ENCODE measurements at places on chromosomes 7 and 10.

GRCh38 chr10:97861097-97861750, 11.6 kb downstream of the GOLGA7B start:
- no peak for DNase-seq

DNA sequence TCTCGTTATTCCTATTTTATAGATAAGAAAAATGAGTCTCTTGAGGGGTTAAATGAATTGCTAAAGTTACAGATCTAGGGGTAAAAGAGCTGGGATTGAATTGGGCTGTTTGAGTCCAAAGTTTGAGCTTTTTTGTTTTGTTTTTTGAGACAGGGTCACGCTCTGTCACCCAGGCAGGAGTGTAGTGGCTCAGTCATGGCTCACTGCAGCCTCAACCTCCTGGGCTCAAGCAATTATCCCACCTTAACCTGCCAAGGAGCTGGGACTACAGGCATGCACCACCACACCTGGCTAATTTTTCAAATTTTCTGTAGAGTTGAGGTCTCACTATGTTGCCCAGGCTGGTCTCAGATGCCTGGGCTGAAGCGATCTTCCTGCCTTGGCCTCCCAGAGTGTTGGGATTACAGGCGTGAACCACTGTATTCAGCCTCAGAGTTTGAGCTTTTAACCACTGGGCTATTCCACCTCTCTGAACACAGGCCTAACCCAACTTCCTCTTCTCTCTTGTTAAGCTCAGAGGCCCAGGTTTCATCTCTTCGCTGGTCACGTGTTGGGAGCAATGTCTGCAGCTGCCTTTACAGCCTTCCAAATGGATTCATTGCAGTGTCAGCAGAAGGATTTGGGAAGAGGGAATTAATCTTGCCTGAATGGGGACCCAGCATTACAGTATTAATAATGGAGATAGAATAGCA, 8.0 kb downstream of the SUFU start:
- no peak for DNase-seq

- no peak for DNase-seq
These were observed 35.3 kb downstream of the FOXL3 start for GRCh38 chr7:325051-325798.

DNA sequence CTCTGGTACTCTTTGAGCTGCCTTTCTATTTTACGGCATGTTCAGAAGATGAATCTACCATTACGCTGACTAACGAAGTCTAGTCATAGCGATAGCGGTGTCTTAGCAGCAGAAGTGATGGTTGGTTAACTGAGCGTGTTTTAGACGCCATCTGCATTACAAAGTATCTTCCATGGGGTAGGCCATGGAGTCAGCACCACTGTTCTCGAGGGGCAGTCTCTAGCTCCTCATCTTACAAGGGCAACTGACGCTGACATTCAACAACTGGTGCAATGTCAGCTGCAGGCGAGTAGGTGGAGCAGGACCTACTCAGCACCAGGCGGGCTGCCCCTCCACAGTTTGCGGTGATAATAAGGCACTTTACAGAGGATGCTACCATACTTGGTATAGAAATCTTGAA, 88.7 kb downstream of the ADARB2 start:
- DNase-seq: no peak

DNA sequence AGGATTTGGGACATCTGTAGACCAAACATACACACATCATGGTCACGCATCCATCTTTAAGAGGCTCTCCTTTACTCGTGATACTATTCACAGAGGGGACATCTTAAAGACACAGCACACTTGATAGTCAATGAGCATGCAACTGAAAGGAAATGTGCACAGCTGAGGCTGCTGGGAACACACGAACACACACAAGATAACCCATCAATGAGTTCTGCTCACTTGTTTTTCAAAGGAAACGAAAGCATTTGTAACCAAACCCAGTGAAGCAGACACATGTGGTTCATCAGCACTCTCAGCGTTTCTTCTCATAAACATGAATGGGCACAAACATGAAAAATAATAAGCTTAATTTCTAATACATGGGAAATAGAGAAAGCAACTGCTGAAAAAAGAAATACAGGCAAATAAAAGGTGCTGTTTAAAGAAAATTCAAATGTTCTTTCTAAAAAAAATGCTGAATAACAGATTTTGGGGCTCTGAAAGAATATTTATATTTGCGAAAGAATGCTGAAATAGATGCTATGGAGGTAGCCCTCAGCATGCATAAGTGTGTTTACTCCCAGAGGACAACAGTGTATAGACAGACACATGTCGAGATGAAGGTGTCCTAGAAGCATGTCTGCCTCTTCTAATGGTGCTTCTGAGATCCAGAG, 59.7 kb upstream of the LAMB4 start:
- no peak for DNase-seq

DNA sequence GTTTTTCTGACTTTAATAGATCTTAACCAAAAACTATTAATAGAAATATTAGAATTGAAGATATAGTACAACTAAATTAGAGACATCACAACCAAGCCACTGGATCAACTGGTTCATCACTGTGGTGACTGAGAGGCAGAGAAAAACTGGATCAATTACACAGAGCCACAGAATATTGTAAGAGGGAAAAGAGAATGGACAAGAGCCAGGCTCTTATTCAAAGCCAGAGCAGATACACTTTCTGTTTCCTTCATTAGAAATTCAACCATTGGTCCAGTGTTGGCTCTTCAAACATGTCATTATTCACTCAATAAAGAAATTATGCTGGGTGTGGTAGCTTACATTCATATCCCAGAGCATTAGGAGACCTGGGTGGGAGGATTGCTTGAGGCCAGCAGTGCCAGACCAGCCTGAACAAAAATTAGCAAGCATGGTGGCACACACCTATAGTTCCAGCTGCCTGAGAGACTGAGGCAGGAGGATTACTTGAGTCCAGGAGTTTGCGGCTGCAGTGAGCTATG, 295.1 kb downstream of the NEBL start:
- DNase-seq: no peak

DNA sequence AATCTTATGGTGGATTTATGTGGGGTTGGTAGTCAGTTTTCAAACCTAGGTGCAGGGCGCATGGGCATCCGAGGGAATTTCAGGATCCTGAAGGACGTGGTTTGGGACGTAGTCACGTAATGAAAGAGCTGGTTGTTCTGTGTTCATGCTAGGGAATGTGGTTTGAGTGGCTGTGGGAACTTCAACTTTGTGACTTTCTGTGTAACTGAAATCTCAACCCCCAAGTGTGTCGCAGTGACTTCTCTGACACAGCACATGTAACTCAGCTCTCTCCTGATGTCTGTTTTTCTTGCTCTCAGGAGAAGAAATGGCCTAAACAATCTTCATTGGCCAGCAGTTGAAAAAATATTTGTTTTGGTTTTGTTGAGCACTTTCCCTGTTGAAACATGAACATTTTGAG, 199.0 kb downstream of the PTEN start:
- no peak for DNase-seq

- DNase-seq: no peak
These were observed 634.7 kb downstream of the ARL4A start for GRCh38 chr7:13322126-13322525.

- no peak for DNase-seq
These were observed 77.3 kb upstream of the GRID1 start for GRCh38 chr10:86443936-86444335.

GRCh38 chr7:33873981-33874750, 31.2 kb upstream of the BMPER start:
- no peak for DNase-seq

DNA sequence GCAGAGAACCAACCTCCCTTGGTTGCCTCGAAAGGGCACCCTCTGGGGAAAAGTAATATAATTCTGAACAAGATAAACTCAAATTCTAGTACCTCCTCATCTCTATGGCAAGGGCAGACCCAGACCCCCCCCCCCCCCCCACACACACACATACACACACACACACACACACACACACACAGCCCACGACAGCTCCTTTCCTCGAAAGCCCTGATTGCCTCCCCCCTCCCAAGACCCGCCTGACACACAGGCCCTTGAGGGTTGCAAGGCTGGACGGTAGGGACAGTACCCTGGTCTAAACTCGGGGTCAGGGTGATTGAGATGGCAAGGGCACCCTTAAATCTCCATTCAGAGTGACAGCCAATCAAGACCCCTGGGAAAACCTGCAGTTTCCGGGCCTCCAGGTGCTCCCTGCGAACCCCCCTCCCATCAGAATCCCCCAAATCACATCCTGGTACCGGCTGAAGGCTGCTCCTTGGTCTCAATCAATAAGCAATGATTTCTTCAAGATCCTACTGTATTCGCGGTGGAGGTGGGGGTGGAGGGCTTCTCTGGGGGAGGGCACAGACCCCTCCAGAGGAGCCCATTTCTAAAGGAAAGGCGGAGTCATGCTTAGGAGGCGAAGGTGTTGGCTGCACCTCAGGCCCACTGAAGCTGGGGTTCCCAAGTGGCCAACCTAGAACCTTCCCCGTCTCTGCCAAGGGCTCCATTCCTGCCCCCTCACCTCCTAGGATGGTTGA, 100.7 kb downstream of the HIP1 start:
- DNase-seq: no peak

- no peak for DNase-seq
These were observed 16.4 kb downstream of the ARL4A start for GRCh38 chr7:12703881-12704280.

- DNase-seq: no peak
These were observed 239.3 kb downstream of the THSD7A start for GRCh38 chr7:11592699-11593098.

DNA sequence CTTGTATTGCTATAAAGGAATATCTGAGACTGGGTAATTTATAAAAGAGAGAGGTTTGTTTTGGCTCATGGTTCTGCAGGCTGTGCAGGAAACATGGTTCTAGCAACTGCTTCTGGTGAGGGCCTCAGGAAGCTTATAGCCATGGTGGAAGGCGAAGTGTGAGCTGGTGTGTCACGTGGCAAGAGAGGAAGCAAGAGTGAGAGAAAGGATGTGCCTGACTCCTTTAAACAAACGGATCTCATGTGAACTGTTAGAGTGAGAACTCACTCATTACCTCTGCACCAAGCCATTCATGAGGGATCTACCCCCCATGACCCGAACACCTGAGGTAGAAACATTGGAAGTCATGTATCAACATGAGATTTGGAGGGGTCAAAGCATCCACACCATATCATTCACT, 7.7 kb upstream of the ITPRIP start:
- no peak for DNase-seq

DNA sequence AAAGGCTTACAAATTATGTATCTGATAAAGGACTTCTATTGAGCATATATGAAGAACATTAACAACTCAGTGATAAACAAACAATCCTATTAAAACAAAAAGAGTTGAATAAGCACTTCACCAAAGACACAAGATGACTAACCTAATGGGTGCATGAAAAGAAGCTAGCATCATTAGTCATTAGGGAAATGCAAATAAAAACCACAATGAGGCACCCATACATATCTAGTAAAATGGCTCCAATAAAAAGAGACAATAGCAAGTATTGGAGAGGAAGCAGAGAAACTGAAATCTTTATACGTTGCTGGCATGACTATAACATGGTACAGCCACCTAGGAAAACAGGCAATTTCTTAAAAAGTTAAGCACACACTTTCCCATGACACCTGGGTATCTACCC, 77.6 kb upstream of the ZMIZ1 start:
- DNase-seq: no peak

DNA sequence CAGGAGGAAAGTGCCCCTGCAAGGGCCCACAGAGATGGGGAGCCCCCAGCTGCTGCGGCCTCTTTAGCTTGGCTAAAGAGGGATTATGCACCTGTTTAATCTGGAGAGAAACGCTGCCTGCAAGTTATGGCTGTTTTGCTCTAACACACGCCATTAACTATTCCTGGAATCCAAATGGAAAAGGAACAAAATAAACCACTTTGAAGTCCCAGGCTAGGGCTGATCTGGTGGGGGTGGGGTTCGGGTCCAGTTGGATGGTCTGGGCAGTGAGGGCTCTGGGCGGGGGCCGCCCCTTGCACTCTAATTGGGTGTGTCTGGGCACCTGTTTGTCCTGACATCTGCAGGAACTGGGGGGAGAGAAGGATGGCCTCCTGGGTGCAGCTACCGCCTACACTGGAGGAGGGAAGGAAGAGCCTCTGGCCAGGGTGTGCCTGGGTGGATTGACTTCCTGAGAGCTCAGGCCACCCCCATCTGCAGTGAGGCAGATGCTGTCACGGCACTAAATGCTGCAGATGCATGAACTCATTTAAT, 300.6 kb downstream of the ZEB1 start:
- DNase-seq: no peak

DNA sequence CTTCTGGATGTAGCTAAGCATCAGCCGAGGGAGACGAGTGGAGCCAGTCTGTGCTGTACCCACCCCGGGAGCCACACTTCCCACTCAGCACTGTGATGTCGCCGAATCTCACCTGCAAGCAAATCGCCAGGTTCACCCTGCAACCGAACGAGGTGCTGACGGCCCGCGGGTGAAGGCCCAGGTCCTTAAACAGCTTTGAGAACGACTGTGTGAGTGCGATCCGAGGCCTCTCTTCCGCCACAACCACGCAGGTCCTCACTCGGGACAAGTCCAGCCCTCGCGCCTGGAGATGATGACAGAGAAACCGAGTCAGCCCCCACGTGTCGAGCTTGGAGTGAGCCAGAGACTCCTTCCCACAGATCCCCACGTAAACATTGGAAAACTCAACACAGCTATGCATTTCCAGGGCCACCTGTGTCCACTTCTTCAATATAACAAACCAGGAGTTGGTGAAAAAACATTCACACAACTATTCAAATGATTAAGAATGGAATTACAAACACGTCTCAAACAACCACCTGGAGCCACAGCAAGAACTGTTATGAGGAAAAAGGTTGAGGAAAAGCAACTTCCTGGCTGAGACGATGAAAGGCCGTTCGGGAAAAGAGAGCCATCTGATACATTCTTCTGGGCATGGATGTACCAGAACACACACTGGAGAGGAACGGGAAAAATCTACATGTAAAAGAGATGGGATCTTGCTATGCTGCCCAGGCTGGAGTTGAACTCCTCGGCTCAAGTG, 191.8 kb downstream of the ZMYND11 start:
- no peak for DNase-seq

GRCh38 chr10:44689368-44689767, 221.8 kb upstream of the TMEM72 start:
- DNase-seq: no peak

DNA sequence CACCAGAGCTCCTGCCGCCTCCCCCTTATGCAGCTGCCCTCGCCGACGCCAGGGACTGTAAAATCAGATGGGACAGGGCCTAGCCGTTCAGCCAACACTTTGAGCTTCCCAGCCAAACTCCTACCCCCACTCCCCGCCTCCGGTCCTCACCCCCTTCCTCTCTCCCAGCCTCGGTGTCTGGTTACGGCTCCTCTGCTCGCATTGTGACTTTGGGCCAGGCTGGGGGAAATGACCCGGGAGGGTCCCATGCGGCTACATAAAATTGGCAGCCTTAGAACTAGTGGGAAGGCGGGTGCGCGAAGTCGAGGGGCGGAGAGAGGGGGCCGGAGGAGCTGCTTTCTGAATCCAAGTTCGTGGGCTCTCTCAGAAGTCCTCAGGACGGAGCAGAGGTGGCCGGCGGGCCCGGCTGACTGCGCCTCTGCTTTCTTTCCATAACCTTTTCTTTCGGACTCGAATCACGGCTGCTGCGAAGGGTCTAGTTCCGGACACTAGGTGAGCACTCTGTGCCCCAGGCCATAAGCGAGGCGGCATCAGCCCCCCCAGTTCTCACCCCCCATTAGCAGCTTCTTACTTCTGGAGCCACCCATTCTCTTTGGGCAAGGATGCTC, at the start of gene KAZALD1:
Gene KAZALD1, plus strand, starts transcription at position 366 of the 608 bp plus-strand sequence. CDS start 604 bp downstream, outside the sequence.
- DNase-seq: no peak

GRCh38 chr7:88789480-88790064, 6.0 kb downstream of the TEX47 start:
- no peak for DNase-seq

GRCh38 chr7:157694376-157694665, 357.5 kb downstream of the DNAJB6 start:
- no peak for DNase-seq

GRCh38 chr10:51076299-51076841, 2.1 kb downstream of the PRKG1 start:
- no peak for DNase-seq

All from activated CD4-positive, alpha-beta T cell treated with anti-CD3 and anti-CD28 coated beads, Interleukin-2, amount 50 U/mL, for 1 hour (primary cell).